ENCODE measurements at places on chromosomes 2 and 18. TPM values are rescaled to one million over a fixed set of nuclear protein-coding genes. Genes with fewer than 3 reads are reported as not detected.

SGPP2 gene
- total RNA-seq = not detected

SERPINB10 gene
- 0.09 TPM for total RNA-seq

TMEM17 gene
- total RNA-seq = 0.47 TPM

DNAJC5G gene
- total RNA-seq = not detected

ANO7 gene
- 0.45 TPM for total RNA-seq

LAMA1 gene
- total RNA-seq = 0.75 TPM

RELCH gene
- 29.6 TPM for total RNA-seq

DIPK1C gene
- not detected for total RNA-seq
